Activated CD8-positive, alpha-beta memory T cell treated with anti-CD3 and anti-CD28 coated beads for 4 hours (primary cell): ENCODE measurements at places on chromosomes 13 and 19.

GRCh38 chr13:109182777-109183465 is 553.5 kb downstream of the MYO16 start:
- no peak for DNase-seq

DNA sequence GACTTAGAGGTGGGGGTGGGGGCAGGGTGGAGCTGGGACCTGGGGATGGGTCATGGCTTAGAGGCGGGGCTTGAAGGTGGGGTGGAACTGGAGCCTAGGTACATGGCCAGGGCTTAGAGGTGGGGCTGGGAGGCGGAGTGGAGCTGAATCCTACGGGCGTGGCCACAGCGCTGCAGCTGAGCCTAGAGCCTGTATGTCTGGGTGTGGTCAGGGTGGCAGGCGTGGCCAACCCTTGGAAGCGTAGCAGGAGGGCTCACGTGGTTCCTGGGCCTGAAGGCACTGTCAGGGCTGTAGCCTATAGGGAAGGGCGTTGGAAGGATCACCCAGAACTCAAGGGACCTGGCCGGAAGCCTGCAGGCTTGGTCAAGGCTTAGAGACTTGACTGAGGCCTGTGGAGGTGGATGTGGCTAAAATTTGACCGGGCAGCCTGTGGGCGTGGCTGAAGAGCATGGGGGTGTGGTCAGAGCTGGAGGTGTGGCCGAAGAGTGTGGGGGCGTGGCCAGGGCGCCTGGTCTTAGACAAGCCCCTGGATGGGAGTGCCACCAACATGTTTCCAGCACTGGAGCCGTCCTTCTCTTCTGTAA is 24.3 kb downstream of the COLGALT1 start:
- no peak for DNase-seq

GRCh38 chr13:74444161-74444571 is 310.0 kb upstream of the KLF12 start:
- no peak for DNase-seq

DNA sequence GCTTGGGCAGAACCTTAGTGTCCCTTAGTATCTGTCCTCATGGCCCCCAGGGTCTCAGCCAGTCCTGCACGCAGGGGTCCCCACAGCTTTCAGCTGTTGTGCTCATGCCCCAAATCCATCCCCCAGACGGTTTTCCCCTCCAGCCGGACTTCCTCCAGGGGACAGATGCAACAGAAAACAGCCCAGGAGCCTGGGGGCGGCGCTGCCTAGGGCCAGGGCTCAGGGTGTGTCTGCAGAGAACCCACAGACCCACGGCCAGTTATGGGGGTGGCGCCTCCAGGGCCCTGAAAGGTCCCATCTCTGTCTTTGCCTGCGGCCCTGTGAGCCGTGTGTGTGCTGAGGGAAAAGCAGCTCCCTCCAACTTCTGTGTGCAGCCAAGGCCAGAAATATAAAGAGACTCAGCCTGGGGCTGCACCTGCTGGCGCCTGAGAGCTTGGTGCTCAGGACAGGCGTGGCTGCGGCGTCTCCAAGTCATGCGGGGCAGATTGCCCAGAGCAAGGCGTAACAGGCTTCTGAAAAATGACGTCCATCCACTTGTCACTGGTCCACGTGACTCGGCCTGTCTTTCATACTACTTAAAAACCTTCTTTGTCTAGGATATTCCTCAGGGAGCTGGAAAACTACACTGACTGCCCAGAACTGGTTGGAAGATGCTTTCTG is 22.1 kb upstream of the F7 start:
- DNase-seq, result no peak

DNA sequence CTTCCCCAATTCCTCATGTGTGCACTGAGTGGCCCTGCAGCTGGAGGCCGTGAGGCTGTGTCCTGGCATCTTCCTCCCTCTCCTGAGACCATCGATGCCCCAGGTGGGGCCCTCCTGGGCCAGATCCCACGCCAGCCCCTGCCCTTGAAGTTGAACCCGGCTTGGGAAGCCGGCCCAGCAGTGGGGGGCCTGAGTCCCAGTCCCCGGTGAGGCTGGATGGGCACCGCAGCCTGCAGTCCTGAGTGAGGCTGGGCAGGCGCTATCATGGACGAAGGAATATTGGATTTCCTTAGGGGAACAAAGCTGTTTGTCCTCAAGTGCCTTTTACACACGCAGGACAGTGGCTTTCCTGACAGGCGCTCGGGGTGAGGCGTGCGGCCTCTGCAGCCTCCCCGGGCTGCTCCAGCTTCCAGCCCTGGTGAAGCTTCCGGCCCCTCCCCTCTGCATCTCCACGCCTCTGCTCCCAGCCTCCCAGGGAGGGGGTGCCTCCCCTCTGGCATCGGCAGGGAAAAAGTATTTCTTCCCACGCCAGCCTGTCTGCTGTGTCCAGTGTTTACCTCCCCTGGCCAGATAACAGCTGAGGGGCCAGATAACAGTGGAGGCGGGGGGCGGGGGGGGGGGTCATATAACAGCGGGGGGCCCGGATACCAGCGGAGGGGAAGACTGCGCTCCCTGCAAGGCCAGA is 159.5 kb downstream of the KDM4B start:
- no peak for DNase-seq

DNA sequence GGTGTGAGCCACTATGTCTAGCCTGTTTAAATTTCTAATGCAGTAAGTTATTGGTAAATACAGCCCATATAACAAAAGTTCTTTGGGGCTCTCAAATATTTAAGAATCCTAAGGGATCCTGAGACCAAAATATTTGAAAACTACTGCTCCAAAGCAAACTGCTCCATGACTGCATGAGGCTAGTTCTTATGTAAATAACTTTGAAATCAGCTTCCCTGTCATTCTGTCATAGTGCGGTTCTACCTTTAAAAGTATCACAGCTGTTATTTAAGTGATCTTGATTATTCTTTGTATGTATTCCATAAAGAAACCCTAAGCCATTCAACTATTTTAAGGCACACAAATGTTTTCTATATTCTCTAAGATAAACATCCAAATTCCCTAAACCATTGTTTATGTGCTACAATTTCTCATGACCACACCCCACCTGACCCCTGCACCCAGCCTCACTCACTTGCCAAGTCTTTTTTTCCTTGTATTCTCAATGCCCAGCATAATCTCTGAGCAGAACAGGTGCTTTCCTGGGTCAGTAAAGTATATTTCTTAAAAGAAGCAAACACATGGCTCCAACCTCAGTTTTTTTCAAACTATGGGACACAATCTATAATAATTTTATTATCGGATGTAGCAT is 146.6 kb downstream of the RNF17 start:
- no peak for DNase-seq

DNA sequence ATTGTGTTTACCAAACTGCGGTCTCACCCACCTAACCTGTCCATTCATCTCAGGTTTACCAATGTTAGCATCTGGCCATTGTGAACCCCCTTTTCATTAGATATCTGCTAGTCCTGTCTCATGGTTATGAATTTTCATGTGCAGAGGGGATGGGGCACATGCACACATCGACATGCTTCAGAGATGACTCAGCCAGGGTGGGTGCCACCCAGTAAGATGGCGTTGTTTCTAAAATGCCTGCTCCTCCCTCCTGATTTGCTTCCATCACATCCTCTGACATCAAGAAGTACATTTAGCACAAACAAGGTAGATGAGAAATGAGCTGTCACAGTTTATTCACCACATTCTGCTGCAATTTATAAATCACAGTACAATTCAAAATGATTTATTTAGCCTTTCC is 51.3 kb downstream of the GPALPP1 start:
- DNase-seq, result no peak

GRCh38 chr13:25848812-25849745 is 202.7 kb downstream of the SHISA2 start:
- no peak for DNase-seq

DNA sequence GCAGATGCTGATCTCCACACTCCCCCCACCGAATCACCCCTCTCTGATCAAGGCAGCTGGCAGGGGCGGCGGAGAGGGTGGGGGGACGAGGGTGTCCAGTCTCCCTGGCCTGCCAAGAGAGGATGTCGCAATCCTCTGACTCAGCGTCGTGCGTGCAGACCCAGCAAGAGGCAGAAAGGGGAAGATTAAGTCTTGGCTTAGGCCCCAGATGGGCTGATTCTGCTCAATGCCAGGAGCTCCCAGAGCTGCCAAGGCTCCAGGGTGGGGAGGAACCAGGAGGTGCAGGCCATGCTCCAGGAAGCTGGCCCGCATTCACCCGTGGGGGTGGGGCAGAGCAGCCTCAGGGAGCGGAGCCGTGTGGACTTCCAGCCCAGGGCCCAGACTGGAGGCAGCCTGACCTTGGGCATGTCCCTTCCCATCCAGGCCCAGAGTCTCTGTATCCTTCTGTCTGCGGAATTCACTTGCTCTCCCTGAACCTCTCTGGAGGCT is 6.6 kb upstream of the BCL3 start:
- DNase-seq, result no peak

DNA sequence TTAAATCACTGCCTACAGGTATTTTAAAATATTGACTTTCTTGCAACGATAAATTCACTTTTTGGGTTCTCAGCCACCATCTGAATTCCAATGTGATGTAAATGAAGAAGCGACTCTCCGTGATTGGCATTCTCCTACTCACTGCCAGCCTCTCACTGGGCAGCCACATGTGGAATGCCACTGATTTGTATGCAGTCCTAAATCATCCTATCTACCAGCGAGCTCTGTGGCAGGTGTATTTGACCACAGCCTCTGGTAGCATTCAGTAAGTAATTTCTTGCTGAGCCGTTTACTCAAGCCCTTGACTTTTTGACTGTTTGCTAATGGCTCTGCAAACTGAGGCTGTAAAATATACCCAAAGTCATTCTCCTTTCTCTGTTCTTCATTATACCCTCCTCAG is 559.0 kb upstream of the SLC10A2 start:
- DNase-seq, result no peak

DNA sequence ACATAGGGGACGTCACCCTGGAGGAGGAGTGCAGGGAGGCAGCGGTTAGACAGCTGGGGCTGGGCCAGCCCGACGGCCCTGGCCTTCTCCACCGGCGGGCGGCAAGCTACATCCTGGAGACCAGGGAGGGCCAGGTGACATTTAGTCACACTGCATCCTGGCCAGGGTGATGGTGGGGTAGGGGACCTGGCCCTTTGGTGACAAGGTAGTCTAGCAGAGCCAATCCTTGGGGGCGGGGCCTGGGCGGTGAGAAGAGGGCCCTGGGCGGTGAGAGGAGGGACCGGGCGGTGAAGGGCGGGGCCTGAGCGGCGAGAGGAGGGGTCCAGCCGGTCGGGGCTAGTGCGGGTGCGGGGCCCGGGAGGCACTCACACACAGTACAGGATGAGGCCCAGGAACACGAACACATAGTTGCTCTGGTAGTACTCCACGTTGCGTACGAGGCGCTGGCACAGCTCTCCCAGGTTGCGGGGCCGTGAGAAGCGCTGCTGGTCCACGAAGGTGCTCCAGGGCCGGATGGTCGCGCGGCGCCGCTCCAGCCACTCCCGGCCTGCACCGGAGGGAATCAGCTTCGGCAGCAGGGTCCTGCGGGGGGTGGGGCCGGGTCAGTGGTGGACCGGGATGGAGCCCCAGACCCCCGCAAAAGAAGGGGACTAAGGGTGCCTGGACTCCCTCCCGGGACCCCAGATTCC is 610 bp downstream of the RABAC1 start:
- DNase-seq, result peak; percentile 55

- DNase-seq, result no peak
These were observed 984 bp downstream of the RPS11 start for GRCh38 chr19:49497047-49497788.

- no peak for DNase-seq
These were observed 374.9 kb downstream of the SPRY2 start for GRCh38 chr13:79966059-79966458.

- DNase-seq, result peak; percentile 62
These were observed 29.7 kb downstream of the GPX4 start for GRCh38 chr19:1133471-1133929.

GRCh38 chr13:92187378-92187989 is 789.1 kb downstream of the GPC5 start:
- no peak for DNase-seq

GRCh38 chr13:62687732-62688131 is 1272.1 kb upstream of the PCDH20 start:
- DNase-seq, result no peak

DNA sequence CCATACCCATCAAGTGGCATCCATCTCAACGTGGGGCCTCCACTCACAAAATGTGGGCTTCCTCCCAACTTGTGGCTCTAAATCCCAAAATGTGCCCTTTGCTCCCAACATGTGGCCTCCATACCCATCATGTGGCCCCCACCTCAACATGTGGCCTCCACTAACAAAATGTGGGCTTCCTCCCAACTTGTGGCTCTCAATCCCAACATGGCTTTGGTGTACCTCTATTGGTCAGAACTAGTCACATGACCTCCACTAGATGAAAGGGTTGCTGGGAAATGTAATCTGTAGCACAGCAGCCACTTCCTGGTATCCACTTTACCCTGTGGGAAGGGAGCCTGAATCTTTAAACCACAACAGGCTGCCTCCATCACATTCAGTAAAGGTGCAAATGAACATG is 10.1 kb upstream of the ACER1 start:
- DNase-seq, result no peak

GRCh38 chr13:113418722-113419049 is 34.6 kb downstream of the ADPRHL1 start:
- no peak for DNase-seq

GRCh38 chr19:38134540-38135149 is 89.4 kb downstream of the DPF1 start:
- no peak for DNase-seq

GRCh38 chr13:78305171-78305570 is 298.2 kb downstream of the POU4F1 start:
- no peak for DNase-seq

- no peak for DNase-seq
These were observed 82.6 kb upstream of the FARP1 start for GRCh38 chr13:98060282-98060681.

DNA sequence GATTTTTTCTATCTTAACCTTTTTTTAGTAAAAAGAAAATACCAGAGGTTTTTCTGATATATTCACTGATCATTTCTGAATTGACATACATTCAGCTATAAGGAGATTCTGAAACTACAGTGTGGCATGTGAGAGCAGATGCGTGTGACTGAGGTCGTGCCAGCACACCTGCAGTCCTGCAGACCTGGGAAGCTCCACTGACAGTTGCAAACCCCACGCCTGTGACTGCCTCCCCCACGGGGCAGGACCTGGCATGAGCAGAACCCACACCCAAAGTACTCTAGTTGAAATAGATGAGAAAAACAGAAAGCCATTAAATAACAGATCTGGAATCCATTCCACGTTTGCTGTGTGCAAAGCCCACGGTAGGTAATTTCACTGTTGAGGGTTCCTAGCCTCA is 80.7 kb downstream of the TEX29 start:
- no peak for DNase-seq

DNA sequence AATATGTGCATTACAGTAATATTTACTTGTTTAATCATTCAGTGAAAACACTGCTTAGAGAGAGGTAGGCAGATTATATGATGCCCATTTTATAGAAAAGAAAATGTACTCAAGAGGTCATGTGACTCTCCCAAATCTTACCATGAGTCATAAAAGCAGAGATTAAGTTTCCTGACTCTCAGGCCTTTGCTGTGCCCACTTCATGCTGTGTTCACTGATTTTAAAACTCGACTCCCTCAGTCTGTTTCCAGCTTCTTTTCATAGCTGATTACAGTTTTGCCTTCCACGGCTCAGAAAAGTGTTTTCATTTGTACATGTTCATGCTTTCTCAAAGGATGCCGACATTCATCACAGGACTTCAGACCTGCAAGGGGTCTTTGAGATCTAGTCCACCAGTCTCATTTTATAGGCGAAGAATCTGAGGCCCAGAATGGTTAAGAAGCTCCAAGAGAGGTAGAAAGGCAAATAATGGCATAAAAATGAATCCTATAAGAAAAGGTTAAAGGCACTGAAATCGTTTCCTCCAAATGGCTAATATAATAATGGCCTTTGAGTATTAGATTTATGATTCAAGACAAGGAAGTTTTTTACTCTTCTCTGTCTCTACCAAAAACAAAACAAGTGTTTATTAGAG is 9.0 kb upstream of the IPO5 start:
- DNase-seq, result no peak
